ENCODE measurements at places on chromosomes 11 and 22. TPM values are rescaled to one million over a fixed set of nuclear protein-coding genes. Genes with fewer than 3 reads are reported as not detected.
A peak's percentile ranks its signal among the peaks of the same experiment; 100 is the strongest.

The KRTAP5-10 gene
- not detected for total RNA-seq

The FLRT1 gene
- 0.31 TPM for total RNA-seq

The OR4A16 gene
- not detected for total RNA-seq

The RNF215 gene
- 24.5 TPM for total RNA-seq

The RFPL2 gene
- not detected for total RNA-seq

The GLYAT gene
- total RNA-seq, result not detected

The OR8G1 gene
- total RNA-seq, result not detected

The IFITM10 gene
- total RNA-seq, result 0.77 TPM

The SSTR3 gene
- total RNA-seq, result 0.72 TPM

DNA sequence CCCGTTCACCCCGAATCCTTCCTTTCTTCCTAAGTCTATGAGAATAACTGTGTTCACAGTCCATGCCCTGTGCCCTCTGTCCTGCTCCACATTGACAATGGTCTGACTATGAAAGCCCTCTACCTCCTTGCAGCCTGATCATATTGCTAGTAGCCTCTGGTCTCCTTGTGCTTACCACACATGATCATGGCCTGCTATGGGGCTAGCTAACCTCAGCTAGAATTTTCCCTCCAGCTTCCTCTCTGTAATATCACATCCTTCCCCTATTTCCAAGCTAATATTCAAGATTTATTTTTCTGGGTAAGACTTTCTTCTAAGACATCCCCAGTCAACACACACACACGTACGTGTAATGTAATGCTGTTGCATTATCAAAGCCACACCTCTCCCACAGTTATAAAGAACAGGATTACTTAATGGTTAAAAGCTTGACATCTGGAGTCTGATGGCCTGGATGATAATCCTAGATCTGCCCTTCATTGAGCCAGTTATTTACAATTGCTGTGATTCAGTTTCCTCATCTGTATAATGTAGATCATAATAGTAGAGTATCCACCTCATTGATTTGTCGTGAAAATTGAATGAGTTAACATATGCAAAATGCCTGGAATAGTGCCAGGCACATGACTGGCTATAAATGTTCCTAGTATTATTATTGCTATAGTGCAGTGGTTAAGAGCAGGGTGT is 214.4 kb upstream of the BLID start:
- no peak for DNase-seq

- no peak for DNase-seq
Observed at GRCh38 chr11:13699041-13699440, 30.6 kb downstream of the FAR1 start.

DNA sequence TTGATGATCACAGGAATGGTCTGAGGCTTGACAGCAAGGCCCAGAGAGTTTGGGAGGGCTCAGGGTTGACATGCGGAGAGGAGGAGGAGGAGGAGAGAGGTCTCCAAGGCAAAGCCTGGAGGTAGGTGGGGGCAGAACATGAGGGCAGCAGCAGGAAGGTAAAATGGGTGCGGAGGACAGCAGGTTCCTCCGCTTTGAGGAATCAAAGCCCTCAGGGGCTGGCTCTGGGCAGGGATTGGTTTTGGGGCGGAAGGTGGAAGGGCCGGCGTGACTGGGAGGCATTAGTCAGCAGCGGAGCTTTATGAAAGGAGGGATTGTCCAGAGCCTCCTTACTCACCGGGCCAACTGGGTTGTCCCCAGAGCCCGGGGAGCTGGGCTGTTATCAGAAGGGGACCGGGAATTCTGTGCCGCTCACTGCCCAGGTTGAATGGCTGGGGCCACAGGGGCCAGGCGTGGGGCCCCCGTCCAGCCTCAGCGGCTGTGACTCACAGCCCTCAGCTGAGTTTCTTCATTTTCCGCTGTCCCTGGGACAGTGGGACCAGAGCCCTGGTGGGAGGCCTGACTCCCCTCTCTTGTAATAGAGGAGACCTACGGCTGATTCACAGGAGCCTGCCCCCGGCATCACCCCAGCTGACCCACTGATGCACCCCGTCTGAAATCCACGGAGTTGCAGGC is 36.2 kb downstream of the LIF start:
- peak; percentile 54 for DNase-seq

GRCh38 chr11:8697054-8697453 is 14.5 kb downstream of the RPL27A start:
- DNase-seq, result no peak

GRCh38 chr22:48153726-48154125 is 1391.3 kb downstream of the TBC1D22A start:
- DNase-seq, result no peak

GRCh38 chr11:108724974-108725689 is 60.3 kb downstream of the DDX10 start:
- no peak for DNase-seq

- peak; percentile 50 for DNase-seq
Observed at GRCh38 chr11:18013790-18014507, 1.1 kb upstream of the SERGEF start.

GRCh38 chr22:25111579-25112517 is 87.8 kb upstream of the CRYBB3 start:
- DNase-seq, result peak; percentile 37

- no peak for DNase-seq
Observed at GRCh38 chr11:119688356-119688755, 40.6 kb downstream of the NECTIN1 start.

- no peak for DNase-seq
Observed at GRCh38 chr22:44668886-44669521, 33.0 kb upstream of the PRR5 start.

DNA sequence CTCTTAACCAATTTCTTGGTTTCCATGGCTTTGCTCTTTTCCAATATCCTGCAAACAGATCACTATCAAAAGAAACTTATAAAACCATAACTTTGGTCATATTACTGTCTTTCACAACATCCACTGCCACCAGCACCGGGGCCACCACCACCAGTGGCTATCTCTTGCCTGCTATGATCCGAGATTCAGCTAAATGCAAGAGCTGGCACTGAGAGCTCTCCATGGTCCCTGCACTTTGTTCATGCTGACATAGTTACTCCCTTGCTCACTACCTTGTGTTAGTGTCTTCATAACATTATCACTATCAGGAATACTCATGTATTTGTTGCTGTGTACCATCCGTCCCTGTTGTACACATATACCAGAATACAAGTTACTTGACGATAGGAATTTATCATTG is 299.0 kb downstream of the ETS1 start:
- DNase-seq, result no peak

GRCh38 chr11:14852571-14853177 is 39.4 kb downstream of the CYP2R1 start:
- DNase-seq, result no peak

DNA sequence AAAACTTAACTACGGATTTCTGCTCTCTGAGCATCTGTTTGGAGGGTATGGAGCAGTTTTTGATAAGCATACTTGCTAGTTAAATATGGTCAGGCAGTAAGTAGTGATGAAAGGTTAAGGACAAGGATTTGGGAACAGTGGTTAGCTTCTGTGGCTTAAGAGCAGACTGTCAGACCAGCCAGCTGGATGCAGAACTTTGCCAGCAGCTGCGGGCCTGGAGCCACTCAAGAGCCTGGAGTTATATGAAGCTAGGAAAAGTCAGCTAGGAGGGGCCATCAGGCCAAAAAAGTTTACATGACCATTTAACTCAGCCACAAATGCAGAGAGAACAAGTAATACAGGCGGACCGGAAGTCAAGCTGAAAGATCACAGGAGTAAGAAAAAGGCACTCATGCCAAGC is 1817.7 kb downstream of the LRRC4C start:
- no peak for DNase-seq

- no peak for DNase-seq
Observed at GRCh38 chr11:27926981-27927481, 180.9 kb downstream of the KIF18A start.

- DNase-seq, result no peak
Observed at GRCh38 chr11:76557466-76557865, 112.6 kb downstream of the EMSY start.

GRCh38 chr22:30606455-30607299 is at the start of gene TCN2:
TSS of gene TCN2 (plus strand) at chr22:30607174. CDS start at chr22:30607332, 158 bp downstream.
- DNase-seq, result peak; percentile 97

Data from H9 (cell line).